ENCODE measurements at places on chromosomes 3 and 15. TPM values are rescaled to one million over a fixed set of nuclear protein-coding genes. Genes with fewer than 3 reads are reported as not detected.

NANOGP8 gene
- total RNA-seq: not detected

HYAL1 gene
- total RNA-seq: 1.2 TPM

HEMK1 gene
- total RNA-seq: 10.3 TPM

MRPL46 gene
- 9.9 TPM for total RNA-seq

OXTR gene
- 0.79 TPM for total RNA-seq

CPNE4 gene
- not detected for total RNA-seq

ENTPD3 gene
- total RNA-seq: 0.31 TPM

AKAP13 gene
- total RNA-seq: 117 TPM

All from aortic smooth muscle cell (primary cell).